ENCODE measurements at places on chromosomes 16 and 17. TPM values are rescaled to one million over a fixed set of nuclear protein-coding genes. Genes with fewer than 3 reads are reported as not detected.

The CLEC3A gene
- not detected for polyA plus RNA-seq

The FMNL1 gene
- 5.6 TPM for polyA plus RNA-seq

The RAB11FIP4 gene
- 25.1 TPM for polyA plus RNA-seq

The SHPK gene
- 14.3 TPM for polyA plus RNA-seq

The HSD17B2 gene
- polyA plus RNA-seq, result not detected

The ABCC3 gene
- not detected for polyA plus RNA-seq

The WNT9B gene
- polyA plus RNA-seq, result not detected

All from neural cell (in vitro differentiated cells).